ENCODE measurements at places on chromosomes 16 and 17. TPM values are rescaled to one million over a fixed set of nuclear protein-coding genes. Genes with fewer than 3 reads are reported as not detected.

GRCh38 chr16:23122144-23122543, 27.1 kb downstream of the USP31 start:
- no peak for DNase-seq

The ZNF500 gene
- 16.4 TPM for total RNA-seq

DNA sequence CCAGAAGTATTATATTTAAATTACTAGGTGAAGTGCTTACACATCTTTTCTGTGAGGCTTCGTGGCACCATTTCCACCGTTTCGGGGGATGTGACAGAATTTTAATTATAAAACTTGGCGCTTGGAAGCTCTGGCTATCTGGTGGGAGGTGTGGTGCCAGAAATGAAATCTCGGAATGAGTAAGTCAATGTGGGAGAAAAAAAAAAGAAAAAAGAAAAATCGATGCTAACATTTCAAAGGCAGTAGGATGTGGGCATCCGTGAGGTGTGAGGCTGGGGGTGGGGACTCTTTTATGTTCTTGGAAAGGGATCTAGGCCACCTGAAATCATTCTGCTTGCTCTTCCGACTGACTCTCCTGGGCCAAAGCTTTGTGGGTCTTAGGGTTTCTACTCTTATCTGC, 21.9 kb downstream of the CPPED1 start:
- DNase-seq: no peak

The LLGL2 gene
- 25.2 TPM for total RNA-seq

GRCh38 chr17:8621585-8621984, 8.9 kb downstream of the MYH10 start:
- peak; percentile 11 for DNase-seq

The ARL6IP1 gene
- 124 TPM for total RNA-seq

DNA sequence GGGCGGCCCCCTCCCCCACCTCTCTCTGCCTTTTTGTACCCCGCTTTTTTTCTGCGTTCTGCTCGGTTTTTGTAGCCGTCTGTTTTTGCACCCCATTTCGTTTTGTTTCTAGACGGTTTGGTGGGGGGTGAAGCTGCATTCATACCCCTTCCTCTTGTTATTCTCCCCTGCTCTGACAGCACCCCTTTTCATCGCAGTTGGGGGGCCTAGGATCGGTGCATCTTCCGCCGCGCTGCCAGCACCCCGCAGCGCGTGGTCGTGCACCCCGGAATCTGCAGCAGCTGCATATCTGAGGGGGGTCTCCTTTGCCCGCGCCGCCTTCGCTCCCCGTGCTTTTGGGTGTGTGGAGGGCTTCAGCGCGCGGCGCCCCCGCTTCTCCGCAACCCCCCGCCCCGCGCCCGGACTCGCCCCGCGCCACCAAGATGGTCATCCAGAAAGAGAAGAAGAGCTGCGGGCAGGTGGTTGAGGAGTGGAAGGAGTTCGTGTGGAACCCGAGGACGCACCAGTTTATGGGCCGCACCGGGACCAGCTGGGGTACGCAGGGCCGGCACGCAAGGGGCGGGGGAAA, 455 bp downstream of the ATP1B2 start:
- no peak for DNase-seq

DNA sequence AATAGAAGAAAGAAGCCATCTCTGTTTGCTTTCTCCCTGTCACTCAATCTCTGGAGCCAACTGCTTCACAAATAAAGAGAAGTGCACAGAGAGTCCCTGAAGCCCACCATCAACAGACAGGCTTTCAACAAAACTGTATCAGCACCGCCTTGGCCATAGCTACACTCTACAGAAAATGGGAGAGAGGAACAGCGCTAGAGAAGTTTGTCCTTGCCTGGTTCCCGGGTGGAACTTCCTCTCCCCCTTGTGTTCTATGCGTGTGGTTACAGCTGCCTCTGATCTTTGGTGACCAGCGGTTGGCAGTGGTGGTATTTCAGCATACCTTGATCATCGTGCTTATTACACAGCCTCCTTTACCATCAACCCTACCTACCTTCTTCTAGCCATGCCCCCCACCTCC, 91.4 kb upstream of the CCL2 start:
- peak; percentile 20 for DNase-seq

DNA sequence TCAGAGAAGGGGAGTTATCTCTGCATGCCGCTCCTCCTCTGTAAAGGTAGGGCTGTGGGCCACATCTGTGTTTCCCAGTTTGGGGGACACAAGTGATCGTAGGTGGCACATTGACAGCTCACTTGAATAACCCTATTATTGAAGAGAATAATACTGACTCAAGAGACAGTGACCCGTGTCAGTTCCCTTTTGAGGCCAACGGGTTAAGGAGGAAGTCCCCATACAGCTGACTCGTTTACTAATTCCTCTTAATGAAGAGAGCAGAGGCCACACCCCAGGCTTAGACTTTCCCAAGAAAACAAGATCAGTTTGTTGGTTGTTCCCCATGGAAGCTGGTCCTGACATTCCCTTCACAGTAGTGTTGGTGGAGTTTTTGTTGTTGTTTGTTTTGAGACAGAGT, 33.0 kb downstream of the IL4R start:
- DNase-seq: no peak

The MRC2 gene
- total RNA-seq: 11.0 TPM

The EPOP gene
- total RNA-seq: 10.6 TPM

The HAGHL gene
- 83.2 TPM for total RNA-seq

DNA sequence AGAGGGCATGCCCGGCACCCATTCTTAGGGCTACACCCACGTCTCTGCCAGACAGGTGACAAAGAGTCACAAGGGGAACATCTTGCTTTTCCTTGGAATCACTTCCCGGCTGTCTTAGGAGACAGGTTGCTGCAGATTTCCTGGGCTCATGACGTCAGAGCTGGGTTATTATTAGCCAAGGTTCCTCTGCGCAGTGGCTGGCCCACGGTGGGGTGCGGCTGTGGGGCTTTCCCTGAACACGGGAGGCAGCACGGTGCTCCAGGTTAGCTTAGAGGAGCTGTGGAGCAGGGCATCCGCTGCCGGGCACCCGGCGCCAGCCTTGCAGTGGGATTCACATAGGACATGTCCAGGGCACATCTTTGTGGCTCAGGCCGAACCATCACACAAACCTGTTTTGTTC, 118.0 kb upstream of the PLCG2 start:
- DNase-seq: no peak

DNA sequence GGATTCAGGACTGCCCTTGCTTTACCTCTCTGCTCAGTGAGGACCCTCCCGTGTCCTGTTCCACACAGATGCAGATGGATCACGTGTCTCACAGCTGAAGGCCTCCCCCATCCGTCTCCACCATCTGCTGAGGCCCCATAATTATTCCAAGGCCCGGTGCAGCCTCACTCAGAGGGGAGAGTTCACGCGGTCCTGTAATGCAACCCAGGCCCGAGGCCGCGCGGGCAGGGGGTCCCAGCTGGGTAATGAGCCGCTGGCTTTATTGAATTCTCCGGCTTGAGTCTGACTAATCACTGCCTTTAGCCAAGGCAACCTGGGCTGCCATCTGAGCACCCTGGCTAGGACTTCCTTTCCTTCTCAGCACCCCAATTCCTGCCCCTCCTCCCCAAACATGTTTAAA, 4.4 kb upstream of the WFIKKN2 start:
- no peak for DNase-seq

The RAB26 gene
- 3.1 TPM for total RNA-seq

DNA sequence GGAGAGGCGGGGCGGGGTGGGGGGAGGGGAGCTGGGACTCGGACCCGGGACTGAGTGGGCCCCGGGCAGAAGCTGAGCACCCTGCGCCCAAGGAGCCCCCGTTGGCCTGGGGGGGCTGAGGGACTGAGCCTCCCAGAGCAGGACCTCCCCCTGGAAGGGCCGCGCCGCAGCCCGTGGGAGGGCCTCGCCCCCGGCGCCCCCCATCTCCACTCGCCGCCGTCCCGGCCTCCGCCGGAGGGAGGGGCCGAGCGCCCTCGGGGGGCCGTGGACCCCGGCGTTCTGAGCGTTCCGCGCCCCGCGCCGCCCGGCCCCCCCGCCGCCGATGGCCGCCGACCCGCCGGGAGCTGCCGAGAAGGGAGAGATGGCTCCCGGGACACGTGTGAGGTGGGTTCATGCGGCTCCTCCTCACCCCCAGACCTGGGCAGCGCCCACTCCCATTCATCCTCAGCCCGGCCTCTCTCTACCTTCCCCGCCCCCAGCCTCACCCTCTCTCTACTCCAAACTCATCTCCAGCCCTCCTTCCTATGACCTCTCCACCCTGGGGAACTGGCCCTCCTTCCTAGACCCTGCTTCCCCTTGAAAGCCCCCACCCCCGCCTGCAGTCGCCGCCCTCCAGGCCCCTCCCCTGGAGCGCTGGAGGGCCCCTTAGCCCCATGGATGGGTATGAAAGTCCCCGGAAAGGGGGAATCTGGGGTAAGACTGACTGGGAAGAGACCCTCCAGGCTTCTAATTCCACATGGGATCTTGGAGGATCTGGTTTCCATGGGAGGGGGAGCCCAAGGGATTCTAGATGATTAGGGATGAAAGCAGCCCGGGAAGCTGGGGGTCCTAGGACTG, 922 bp downstream of the FBXL19 start:
- peak; percentile 74 for DNase-seq

GRCh38 chr16:74558873-74559272, 48.0 kb downstream of the GLG1 start:
- no peak for DNase-seq

- DNase-seq: peak; percentile 40
Measured at GRCh38 chr16:68436581-68436980, 11.7 kb downstream of the SMPD3 start.

DNA sequence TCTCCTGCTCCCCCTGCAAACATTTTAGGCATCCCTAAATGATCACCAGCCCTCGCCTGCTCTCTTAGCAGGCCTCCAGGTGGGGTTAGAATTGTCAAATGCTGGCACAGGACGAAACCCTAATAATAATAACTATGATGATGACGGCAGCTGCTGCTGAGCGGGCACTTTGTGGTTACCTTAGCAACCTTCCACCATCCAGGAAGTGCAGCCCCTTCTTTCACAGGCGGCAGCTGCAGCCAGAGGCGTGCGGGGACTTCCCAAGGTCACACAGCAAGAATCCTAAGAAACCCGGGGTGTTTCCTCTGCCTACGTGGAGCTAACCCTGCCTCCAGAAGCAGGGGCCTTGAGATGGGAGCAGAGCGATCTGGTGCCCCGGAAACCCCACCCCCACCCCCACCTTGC, 22.4 kb upstream of the EIF1 start:
- peak; percentile 53 for DNase-seq

DNA sequence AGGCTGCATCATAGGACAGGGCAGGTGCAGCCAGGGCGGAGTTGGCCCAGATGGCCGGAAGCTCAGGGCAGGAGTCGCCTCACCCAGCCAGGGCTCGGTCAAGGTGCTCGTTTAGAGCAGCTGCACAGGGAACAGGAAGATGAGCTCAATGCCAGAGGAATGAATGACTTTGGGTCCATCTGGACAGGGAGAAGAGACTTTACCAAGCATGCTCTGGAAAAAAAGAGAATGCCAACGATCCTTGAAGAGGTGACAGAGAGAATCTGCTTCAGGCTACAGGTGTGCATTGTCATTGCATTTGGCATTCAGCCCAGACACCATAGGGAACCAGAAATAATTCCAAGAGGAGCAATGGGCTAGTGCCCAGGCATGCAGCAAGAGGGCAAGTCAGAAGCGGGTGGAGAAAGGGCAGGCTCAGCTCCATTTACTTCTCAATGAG, 6.7 kb upstream of the MPP3 start:
- DNase-seq: no peak

All from K562 (cell line).